ENCODE measurements at places on chromosomes 7 and 10.

DNA sequence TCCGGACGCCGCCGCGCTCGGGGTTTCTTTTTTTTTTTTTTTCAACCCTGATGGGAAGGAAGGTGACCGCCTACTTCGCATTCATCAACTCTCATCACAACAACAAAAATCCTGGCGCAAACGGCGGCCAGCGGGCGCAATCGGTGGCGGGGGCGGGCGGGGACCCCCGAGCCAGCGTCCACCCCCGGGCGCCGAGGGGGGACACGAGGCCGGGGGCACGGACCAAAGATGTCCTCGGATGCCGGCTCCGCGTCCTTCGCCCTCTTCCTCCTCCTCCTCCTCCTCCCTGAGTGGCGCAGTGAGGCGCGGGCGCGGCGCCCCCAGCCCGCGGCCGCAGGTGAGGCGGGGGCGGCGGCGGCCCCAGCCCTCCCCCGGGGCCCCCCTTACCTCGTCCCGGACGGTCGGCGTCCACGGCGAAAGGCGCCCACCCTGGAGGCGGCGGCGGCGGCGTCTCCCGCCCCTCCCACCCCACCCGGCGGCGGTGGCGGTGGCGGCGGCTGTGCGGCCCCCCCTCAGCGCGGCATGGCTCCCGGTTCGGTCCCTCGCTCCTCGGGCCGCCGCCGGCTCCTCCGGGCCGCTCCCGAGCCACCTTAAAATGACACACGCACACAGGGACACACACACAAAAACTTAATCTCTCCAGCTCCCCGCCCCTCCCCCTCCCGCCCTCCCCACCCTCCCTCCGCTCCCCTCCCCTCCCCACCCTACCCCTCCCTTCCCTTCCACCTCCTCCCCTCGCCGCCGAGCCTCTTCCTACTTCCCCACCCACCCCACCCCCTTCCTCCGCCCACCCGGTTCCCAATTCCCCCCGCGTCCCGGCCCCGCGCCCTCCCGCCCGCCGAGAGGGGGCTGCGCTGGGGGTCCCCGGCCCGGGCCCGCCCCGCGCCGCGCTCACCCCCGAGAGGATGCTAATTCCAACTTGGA, at the start of gene CTBP2:
TSS of gene CTBP2 (minus strand) at position 632 of the 924 bp plus-strand sequence.
- no peak for DNase-seq

DNA sequence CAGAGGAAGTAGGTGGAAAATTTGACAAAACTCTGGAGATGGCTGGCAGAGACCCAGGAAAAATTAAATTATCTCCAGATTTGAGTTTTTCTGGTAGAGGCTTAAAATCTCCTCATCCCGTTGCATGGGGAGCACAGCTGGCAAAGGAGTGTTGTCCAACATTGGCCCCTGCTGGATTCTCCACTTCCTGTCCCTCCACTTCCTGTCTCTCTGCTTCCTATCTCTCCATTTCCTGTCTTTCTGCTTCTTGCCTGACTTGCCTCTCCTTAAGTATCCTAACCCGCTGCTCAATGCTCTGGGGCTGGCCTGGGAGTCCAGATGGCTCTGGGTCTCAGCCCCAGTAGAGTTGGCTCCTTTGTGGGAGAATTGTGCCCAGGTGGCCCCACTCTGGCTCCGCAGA, 65.8 kb upstream of the EMX2 start:
- DNase-seq = no peak

- DNase-seq = no peak
These were observed 438.8 kb downstream of the HTR7 start for GRCh38 chr10:90418869-90419652.

- no peak for DNase-seq
These were observed 20.3 kb upstream of the CD36 start for GRCh38 chr7:80618096-80618495.

- no peak for DNase-seq
These were observed 219.0 kb downstream of the ADRA2A start for GRCh38 chr10:111295788-111296187.

- no peak for DNase-seq
These were observed 26.5 kb upstream of the PBLD start for GRCh38 chr10:68359189-68359588.

GRCh38 chr7:127715901-127716300, 63.9 kb downstream of the SND1 start:
- DNase-seq = no peak

- no peak for DNase-seq
These were observed 802.9 kb upstream of the COBL start for GRCh38 chr7:52119537-52119936.

GRCh38 chr10:10589540-10590303, 427.9 kb upstream of the CELF2 start:
- DNase-seq = no peak

DNA sequence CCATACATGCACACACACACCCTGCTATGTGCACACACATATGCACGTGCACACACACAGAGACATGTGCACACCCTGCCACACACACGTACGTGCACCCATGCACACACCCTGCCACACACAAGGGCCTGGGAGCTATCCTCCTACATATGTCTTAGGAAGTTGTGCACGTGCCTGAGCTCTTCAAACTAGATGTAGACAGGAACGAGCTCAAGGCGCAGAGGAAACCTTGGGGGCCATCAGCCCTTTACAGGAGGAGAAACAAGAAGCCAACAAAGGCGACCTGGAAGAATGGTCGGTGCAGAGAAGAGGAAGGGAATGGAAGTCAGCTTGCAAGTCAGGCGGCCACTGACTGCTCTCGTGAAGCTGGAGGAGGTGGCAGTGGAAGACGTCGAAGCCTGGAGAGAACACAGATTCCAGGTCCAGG, 58.7 kb downstream of the AOC1 start:
- no peak for DNase-seq

DNA sequence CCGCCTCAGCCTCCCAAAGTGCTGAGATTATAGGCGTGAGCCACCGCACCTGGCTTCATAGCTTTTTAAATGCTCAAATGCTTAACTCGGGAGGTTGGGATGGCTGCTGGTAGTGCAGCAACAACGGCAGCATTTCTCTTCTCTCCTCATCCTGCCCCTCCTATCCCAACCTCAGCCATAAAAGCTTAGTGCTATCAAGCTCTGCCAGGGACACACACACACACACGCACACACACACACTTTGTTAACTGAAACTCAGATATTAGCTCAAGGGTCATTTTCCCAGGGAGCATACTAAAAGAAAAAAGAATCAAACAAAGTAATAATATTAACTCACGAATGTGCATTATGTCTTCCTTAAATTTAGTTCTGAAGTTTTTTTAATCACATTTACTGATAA, 63.0 kb upstream of the HPS1 start:
- no peak for DNase-seq

DNA sequence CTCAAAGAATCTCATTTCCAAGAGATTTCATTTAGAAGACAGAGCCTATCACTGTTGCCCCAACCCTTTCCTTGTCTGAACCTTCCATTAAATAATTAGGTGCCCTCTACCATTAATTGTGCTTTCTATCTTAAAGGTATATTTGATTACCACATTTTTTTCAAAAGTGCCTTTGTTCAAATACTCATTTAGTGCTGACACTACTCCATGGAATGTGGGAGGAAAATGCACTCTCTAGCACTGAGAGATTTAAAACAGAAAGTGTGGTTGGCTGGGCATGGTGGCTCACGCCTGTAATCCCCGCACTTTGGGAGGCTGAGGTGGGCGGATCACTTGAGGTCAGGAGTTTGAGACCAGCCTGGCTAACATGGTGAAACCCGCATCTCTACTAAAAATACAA, 119.8 kb downstream of the CACNA2D1 start:
- no peak for DNase-seq

DNA sequence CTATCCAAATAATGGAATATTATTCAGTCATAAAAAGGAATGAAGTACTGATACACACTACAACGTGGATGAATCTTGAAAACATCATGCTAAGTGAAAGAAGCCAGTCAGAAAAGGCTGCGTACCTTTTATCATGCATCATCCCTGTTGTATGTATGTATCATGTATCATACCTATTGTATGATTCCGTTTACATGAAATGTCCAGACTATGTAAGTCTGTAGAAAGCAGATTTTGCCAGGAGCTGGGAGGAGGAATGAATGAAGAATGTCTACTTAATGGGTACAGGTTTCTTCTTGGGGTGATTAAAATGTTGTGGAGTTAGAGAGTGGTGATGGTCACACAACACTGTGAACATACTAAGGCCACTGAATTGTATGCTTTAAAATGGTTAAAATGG, 135.9 kb upstream of the KLF14 start:
- no peak for DNase-seq

- DNase-seq = no peak
These were observed 408.9 kb downstream of the GLRX3 start for GRCh38 chr10:130545122-130545521.
